Activated CD8-positive, alpha-beta memory T cell treated with anti-CD3 and anti-CD28 coated beads for 4 hours (primary cell): ENCODE measurements at places on chromosomes 6 and 20.

GRCh38 chr6:122871079-122871478 is 82.0 kb downstream of the SMPDL3A start:
- no peak for DNase-seq

DNA sequence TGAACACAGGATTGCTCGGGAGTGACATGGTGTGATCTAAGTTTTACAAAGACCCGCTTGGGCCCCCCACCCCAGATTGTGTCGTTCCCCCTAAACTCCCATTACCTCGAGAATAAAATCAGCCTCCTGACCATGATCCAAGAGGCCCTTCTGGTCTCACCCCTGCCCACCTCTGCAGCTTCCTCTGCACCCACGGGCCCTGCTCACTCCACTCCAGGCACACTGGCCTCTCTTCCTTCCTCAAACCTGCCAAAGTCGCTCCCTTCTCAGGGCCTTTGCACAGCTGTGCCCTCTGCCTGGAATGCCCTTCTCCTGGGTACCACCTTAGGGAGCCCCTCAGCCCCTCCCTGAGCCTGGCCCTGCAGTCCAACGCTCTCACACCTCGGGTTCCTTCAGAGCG is 17.9 kb downstream of the TGM2 start:
- DNase-seq, result no peak

DNA sequence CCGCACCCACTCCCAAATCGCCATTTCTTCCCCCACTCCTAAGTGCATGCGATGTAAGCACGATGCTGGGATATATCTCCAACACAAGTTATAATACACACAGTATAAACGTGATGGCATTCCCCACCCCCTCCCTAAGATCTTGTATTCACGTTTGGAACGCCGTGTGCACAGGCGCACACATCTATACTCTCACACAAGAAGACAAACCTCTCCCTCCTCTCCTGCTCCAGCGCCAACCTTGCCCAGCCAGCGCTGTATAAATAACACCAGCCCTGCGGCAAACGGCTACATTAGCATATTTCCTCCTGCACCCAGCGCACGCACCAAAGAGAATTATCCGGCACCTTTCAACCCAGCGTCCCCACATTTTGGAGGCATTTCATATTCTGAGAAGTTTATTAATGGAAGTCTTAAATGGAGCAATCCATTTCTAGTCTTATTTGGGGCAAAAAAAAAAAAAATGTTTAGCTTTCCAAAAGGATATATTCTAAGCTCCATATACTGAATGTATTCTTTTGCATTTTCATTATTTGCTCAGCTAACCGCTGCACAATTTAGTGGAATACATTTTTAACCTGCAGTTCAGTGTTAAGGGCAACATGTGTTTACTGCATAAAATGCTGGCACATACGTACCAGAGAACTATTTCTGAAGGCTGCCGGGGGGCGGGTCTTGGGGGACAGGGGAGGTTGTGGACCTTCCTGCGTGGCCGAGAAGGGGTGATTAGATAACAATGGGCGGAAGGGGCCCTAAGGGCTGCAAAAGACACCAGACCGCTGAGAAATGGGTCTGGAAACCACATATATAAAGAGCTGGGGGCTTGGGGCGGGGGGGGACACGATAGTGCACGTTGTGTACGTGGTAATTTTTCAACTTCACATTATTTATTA is 1.1 kb upstream of the SLC22A23 start:
- DNase-seq, result no peak

GRCh38 chr6:159982731-159983506 is 14.0 kb downstream of the IGF2R start:
- no peak for DNase-seq

DNA sequence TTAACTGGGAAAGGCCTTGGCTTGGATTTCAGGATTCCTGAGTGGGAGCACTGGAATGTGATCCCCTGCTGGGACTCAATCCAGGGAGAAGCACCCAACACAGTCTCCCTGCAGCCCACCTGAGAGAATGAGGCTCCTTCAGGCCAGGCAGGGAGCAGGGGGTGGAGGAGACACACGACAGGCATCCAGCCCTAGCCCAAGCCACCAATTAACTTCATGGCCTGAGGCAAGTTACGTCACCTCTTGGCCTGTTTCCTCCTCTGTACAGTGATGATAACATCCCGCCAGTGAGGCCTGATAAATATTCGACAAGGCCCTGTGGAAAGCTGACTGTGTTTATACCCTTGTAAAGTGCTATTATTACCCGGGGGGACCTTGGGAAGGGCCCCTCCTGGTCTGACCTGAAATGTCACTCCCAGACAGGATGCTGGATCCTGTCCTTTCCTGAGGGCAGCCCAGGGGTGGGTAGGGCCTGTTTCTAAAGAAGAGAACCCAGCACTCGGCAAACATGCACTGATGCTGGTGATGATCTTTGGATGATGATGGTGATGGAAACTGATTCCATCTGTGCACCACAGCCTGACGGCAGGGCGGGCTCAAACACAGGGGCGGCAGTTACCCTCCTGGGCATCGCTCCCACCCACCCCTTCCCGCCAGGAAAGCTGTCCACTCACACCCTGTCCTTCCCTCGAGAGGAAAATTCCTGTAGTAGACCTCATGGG is 12.4 kb downstream of the FRS3 start:
- no peak for DNase-seq

- DNase-seq, result no peak
Measured at GRCh38 chr20:44089987-44090674, 96.9 kb downstream of the JPH2 start.

DNA sequence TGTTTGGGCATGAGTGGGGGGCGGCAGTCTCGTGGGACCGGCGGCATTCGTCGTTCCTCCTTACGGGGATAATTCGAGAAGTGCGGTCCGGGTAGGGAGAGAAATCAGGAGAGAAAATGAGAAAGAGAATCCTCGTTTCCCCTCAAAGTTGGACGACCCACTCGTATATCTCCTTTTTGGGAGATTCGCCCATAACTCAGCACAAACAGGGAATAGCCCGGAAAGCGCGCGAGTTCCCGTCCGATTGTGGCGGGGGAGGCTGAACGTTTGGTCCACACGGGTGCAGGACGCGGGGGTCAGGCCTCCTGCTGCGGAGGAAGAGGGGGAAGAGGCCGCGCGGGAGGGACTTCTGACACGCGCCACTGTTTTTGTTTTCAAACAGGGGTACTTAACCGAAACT is 42.4 kb downstream of the POPDC3 start:
- DNase-seq, result no peak

- DNase-seq, result no peak
Measured at GRCh38 chr6:119333707-119334295, 15.8 kb downstream of the MAN1A1 start.

GRCh38 chr6:26295691-26296555 is 69.1 kb upstream of the BTN3A2 start:
- DNase-seq, result no peak

DNA sequence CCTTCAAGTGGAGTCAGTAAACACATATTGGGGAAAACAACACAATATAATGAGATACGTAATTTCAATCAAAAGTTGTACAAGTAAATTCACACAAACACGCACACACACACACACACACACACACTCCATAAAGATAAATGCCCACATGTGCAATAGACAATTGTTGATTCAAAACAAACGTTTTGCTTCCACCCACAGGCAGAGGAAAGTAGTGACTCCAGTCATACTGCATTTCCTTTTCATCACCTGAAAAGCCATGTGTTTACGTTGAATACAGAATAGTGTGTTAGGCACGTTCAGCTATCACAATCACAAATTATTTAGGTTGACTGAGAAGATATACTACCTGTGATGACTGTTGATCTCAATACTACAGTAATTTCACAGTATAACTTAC is 443.8 kb upstream of the MANEA start:
- no peak for DNase-seq

DNA sequence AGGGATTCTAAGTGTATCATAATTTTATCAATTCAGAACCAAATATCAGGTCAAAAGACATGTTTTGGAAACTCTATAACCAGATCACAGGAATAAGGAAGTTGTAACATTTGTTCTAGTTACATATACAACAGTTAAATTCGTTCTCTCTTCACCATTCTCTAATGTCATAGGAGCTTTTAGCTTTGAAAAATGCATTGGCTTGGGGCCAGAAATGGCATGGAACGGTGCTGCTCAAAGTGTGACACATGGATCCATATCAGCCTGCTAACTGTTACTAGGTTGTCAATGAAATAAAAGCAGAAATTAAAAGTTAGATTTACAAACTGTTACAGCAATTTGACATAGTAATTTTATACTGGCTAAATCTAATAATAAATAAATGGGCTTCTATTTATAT is 120.3 kb downstream of the LCA5 start:
- DNase-seq, result no peak

GRCh38 chr20:62730481-62730880 is 21.8 kb downstream of the NTSR1 start:
- no peak for DNase-seq

GRCh38 chr6:144244688-144245087 is 40.4 kb upstream of the UTRN start:
- no peak for DNase-seq

- no peak for DNase-seq
Measured at GRCh38 chr6:82924799-82925535, 140.7 kb downstream of the UBE3D start.

DNA sequence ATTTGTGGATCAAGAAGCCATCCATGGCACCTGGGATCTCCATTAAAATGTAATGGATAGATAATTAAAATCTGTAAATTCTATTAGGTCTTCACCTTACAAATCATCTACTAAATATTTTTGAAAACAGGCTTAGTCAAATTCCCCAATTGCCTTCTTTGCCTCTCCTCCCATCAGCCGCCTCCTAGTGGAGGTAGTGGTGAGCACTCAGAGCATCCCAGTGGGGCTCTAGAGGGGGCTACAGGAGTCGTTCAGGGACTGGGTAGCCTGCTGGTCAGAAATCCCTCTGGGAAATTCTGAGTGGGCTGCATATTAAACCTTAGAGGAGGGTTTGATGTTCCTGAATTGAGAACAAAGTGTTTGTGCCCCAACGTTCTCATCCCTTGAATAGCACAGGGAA is 20.8 kb upstream of the PAX1 start:
- DNase-seq, result no peak

- DNase-seq, result no peak
Measured at GRCh38 chr6:154980273-154981078, 14.6 kb upstream of the TIAM2 start.

DNA sequence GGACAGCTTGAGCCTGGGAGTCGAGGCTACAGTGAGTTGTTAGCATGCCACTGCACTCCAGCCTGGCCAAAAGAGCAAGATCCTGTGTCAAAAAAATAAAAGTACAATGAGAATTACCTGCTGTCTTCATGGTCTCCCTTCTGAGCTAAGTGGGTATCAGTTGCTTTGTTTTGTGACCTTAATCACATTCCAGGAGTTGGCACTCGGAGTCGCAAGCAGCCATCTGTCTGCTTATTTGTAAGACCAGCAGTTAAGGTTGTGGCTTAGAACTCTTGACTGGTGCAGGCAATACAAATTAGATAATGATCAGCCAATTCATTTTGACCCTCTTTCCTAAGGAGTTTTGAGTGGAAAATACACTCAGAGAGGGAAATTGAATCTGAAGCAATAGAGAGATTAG is 114.0 kb downstream of the MYO6 start:
- DNase-seq, result no peak

DNA sequence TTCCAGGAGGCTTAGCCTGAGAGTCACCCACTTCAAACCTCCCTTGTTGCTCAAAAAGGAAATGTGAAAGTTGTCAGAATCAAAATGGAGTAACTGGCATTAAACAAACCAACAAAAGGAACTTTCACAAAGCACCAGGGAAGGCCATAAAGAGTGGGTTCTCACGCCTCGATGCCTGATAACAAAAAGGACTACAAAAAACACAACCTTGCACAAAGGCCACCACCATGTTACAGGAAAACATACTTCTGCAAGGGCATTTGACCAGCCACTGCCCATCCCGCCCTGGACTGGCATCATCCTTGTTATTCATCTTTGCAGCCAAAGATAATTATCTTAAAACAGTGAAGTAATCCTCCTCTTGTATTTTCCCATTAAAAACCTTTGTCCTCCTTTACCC is 34.8 kb downstream of the RNASET2 start:
- no peak for DNase-seq

DNA sequence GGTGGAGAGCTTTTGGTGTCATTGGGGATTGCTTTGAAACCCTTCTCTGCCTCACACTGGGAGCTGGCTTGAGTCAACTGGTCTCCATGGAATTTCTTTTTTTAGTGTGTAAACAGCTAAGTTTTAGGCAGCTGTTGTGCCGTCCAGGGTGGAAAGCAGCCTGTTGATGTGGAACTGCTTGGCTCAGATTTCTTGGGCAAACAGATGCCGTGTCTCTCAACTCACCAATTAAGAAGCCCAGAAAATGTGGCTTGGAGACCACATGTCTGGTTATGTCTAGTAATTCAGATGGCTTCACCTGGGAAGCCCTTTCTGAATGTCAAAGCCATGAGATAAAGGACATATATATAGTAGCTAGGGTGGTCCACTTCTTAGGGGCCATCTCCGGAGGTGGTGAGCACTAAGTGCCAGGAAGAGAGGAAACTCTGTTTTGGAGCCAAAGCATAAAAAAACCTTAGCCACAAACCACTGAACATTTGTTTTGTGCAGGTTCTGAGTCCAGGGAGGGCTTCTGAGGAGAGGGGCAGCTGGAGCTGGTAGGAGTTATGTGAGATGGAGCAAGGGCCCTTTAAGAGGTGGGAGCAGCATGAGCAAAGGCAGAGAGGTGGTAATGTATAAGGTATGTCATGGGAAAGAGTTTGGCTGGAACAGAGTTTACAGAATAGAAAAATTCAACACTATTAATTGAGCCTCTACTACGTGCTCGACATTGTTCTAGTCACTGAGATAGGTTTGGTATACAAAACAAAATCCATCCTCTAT is 31.2 kb downstream of the SRSF3 start:
- DNase-seq, result no peak

- no peak for DNase-seq
Measured at GRCh38 chr6:113944701-113945100, 26.2 kb downstream of the HDAC2 start.

DNA sequence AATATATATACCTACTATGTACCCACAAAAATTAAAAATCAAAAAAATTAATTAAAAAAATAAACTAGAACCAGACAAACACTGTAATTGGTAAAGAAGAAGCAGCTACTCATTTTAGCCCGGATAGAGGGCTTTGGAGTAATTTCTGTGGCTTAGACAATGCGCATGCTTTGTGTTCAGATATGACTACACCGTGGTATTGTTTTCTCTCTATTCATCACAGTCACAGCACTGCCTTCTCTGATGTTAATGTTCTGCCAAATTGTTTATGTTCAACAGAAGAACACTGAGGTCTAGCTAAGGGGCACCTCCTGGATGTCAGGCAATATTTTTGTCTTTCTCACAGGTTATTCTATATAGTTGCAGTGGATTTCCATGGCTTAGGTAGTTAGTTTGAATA is 77.5 kb upstream of the GJE1 start:
- DNase-seq, result no peak

GRCh38 chr20:16441546-16442164 is 131.6 kb downstream of the KIF16B start:
- no peak for DNase-seq

DNA sequence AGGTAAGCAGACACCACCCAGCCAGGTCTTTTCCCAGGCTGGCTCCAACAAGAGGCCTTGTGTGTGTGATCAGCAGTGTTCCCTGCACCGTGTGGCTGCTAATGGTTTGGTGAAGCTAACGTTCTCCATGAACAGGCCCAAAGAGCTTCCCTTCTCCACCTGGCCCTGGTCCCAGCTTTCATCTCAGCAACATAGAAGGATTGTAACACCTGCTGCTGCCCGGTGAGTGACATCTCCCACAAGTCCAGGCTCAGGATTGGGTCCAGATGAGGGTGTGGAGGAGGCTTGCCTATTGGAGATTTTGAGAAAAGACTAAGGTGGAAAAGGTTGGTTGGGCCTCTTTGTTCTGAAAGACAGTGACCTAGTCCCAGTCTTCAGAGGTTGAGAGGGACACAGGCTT is 89.6 kb downstream of the TMEM242 start:
- no peak for DNase-seq

- DNase-seq, result no peak
Measured at GRCh38 chr6:38984723-38985122, 63.9 kb upstream of the GLP1R start.
